ENCODE measurements at places on chromosomes 16 and 17.

- DNase-seq, result no peak
Measured at GRCh38 chr17:27355419-27355818, 61.5 kb downstream of the WSB1 start.

DNA sequence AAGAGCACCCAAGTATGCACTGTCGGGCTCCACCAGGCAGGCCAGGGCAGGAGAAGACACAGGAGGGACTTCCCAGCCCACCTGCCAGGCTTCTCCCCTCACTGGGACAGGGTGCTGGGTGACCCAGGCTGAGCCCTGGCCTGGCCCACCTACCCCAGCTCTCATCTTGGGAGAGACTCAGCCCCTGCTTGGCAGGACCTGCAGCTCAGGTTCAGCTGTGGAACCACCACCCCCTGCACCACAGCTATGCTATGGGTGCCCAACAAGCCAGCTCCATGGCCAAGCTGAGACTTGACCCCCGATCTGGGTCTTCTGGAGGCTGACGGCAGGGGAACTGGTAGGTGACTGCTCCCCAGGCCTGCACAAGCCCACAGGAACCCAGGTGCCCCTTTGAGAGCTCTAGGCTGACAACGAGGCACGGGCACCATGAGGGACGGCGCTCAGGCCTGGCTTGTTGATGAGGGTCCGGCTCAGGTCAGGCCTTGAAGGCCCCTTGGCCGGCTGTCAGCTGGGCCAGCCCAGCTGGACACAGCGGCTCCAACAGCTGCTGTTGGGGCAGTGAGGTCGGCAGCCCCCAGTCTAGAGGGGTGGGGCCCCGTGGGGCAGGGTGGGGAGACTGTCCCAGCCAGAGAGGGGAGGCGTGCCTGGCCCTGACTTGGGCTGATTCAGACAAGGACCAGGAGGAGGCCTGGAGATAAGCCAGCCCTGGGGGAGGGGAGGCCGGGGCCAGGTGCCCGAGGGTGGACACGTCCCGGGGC lies 4.6 kb downstream of the RPUSD1 start:
- DNase-seq, result peak; percentile 51

DNA sequence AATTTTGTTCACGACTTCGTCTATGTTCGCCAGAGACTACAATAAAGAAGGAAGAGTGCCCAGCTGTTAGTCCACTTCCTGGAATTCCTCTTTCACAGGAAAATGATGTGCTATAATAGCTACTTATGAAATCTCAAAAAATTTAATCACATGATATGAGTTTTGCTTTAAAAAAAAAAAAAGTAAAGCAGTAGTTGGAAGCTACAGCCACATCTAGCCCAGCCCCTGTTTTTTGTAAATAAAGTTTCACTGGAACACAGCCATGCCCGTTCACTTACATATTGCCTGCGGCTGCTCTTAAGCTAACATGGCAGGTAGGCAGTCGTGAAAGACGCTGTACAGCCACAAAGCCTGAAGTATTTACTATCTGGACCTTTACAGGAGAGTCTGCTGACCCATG lies 15.3 kb downstream of the VPS53 start:
- DNase-seq, result no peak

DNA sequence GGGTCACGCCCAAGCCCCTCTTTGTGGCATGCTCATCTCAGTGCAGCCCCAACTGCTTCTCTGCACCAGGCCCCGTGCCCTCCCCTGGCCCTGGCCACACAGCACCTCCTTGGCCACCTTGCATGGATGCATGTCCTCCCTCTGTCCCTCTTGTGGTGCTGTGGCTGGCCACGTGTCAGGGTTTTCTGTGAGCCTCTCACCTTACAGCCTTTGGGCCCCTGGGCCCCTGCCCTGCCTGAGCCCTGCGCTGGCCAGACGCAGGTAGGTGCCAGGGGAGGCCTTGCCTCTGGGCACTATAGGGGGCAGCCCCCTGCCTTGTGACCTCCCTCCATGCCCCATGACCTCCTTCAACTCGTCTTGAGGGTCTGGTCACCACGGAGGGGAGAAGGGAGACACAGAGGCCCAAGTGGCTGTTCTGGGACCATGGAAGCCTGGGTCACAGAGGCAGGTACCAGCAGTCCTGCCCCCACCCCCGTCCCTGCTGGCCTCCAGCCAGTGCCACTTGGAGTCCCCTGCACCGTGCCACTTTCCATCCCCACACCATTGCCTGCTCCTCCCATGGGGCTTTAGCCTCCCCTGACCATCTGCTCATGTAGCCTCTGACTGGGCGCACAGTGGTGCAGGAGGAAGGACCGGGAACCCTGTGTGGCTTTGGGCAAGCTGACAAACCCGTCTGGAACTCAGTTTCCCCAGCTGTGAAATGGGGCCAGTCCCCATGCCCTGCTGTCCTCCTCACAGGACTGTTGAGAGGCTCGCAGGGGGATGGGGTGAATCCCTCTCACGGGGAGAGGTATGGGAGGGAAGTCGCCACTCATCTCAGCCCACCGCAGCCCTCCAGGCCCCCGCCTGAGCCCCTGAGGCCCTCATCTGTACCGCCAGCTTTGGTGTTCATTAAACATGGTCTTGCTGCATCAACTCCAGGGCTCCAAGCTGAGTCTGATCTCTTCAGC lies 11.5 kb upstream of the ATP6V0C start:
- no peak for DNase-seq

DNA sequence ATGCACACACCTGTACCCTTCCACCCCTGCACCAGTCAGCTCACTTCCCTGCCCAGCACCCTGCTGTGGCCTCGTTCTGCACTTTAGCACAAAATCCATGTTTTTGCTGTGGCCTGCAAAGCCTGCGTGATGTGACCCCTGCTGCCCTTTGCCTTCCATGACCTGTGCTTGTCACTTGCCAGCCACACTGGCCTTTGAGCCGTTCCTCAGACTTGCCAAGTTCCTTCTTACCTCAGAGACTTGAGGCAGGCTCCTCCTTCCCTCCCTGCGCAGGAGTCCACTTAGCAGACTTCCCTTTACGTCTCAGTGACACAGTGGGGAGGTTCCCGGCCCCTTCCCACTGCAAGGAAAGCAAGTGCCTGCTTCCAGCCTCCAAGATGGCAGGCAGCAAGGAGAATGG lies 134.7 kb downstream of the SNX29 start:
- no peak for DNase-seq

- no peak for DNase-seq
Measured at GRCh38 chr17:77781536-77781935, 177.0 kb upstream of the TNRC6C start.

DNA sequence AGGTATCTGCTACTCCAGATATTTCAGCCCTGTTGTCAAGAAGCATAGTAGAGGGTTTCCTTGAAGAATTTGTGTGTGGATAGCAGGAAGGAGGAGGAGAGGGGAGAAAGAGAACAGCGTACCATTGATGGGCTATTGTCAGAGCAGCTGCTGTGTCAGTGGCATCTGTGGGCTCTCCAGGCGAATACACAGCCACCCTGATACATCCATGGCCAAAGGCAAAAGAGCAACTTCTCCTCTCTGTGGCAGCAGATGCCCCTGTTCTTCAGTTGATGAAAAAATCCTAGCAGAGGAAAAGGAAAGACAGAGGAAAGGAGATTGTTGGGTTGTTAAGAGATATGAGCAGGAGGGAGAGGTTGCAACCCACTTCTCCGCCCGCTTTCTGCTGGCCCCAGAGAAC lies 12.2 kb upstream of the KCNJ2 start:
- no peak for DNase-seq
